ENCODE measurements at places on chromosomes 6 and 20. TPM values are rescaled to one million over a fixed set of nuclear protein-coding genes. Genes with fewer than 3 reads are reported as not detected.

The SPATS1 gene
- total RNA-seq = not detected

The IL20RA gene
- 1.1 TPM for total RNA-seq

The TSBP1 gene
- total RNA-seq = not detected

The NR2E1 gene
- total RNA-seq = not detected

The SLC24A3 gene
- total RNA-seq = not detected

The TBX18 gene
- total RNA-seq = 14.4 TPM

DNA sequence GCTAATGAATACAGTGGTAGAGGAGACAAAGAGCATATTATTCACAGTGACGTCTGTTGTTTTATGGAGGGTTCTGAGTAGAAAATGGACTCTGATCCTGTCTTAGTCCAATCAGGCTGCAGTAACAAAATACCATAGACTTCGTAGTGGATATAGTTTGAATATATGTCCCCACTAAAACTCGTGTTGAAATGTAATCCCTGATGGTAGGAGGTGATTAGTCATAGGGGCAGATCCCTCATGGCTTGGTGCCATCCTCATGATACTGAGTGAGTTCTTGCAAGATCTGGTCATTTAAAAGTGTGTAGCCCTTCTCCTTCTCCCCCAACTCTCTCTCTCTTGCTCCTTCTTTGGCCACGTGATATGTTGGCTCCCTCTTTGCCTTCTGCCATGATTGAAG, 82.5 kb downstream of the CD83 start:
- no peak for DNase-seq

DNA sequence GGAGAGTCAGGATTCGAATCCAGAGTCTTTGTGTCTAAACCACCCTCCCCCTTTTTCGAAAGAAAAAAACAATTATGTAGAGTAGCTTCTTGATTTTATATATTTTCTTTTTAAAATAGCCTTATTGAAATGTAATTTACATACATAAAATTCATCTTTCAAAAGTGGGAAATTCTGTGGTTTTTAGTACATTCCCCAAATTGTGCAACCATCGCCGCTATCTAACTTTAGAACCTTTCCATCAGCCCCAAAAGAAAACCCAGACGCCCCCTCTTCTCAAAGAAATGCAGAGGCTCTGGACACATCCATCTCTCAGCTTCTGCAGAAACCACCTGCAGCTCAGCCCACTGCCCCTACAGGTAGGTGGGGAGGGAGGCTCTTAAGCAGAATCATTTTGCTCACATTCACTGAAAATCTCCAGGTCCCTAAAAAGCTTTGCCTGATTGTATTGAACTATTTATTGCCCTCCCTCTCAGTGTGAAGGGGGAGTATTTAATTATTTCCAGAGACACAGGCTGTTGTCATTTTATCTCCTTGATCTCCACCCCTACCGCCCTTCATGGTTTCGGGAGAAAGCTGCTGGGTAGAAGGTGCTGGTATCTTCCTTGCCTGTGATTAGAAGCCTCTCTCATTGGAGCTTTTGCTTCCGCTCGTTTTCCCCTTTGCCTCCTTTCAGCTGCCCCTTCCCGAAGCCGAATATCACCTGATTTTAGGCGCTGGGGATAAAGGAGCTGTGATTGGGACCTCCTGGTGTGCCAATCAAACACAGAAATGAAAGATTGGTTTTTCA, 68.7 kb upstream of the KCNG1 start:
- no peak for DNase-seq

DNA sequence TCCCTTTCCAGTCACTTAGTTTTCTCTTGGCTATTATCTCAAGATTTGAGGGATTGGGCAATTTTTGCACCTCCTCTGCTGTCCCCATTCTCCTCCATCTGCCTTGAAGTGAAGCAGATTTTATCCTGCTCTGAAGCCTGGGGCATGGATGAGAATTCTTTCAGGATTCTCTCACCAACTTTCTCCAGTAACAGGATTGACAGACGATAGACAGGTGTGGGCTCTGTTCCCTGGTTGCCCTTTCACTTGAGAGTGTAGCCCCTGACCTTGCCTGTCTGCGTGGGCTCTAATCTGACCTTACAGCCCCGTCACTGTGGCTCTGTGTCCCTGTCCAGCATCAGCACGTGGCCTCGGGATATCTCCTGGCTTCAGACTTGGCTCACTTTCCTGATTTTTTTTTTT, 27.1 kb downstream of the CDYL start:
- no peak for DNase-seq

DNA sequence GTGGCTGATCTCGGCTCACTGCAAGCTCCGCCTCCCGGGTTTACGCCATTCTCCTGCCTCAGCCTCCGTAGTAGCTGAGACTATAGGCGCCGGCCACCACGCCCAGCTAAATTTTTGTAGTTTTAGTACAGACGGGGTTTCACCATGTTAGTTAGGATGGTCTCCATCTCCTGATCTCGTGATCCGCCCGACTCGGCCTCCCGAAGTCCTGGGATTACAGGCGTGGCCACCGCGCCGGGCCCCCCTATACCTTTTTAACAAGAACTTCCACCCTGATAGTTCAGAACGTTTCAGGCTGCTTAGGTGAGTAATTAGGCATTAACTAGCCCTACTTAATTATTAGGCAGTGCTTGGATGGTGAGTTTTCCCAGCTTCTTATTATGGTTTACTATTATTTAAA, 552.5 kb downstream of the BCKDHB start:
- no peak for DNase-seq

DNA sequence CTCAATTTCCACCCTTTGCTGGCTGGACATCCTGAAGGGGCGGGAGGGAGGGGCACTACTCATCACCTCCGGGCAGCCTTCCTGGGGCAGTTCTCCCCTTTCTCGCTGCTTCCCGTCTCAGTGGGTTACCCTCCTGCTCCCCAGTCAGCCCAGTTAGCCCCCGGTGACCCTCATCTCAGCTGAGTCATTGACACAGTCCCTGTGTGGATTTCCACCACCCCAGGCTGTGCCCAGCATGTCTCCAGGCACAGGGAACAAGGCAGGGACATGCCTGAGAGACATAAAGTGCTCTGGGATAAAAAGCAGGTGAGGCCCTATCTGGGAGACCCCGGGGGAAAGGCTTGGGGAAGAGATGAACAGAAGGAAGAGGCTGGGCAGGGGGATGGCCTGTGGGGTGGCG, 29.9 kb upstream of the HMGA1 start:
- DNase-seq = no peak

DNA sequence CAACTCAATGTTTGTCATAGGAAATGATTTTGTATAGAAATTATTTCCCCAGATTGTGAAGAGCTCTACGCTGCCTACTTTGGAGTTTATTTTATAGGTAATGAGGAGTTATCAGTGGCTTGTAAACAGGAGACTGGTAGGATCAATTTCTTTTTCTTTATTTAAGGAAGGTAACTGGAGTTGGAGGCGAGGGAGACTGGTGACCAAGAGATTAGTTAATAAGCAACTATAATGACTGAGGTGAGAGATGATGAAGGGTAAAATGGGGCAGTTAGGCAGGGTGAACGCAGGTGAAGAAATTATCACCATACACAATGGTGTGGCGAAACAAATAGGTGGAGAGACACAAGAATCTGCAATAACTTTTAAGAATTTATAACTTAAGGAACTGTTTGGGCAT, 100.2 kb downstream of the PRKN start:
- no peak for DNase-seq

- DNase-seq = no peak
These were observed 19.7 kb downstream of the CD40 start for GRCh38 chr20:46137816-46138215.

- no peak for DNase-seq
These were observed 109.0 kb downstream of the UNC5CL start for GRCh38 chr6:40930045-40930444.

DNA sequence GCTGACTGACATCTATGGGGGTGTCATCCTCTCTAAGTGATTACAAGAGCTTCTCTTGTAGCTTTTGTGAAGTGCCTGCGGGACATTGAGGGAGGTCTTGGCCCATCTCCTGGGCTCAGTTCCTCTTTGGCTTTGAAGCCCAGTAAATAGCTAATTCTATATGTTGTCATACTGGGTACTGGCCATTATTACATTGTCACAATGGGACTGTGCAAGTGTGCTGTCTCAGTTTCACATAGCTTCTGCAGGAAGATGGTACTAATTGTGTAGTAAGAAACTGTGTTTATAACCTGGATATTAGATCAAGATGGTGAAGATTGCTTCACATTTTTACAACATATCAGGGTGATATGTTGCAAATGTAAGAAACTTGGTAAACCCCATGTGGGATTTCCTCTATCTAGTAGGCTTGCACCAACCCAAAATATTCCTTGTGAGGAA, 19.9 kb downstream of the SPINT3 start:
- DNase-seq = no peak

DNA sequence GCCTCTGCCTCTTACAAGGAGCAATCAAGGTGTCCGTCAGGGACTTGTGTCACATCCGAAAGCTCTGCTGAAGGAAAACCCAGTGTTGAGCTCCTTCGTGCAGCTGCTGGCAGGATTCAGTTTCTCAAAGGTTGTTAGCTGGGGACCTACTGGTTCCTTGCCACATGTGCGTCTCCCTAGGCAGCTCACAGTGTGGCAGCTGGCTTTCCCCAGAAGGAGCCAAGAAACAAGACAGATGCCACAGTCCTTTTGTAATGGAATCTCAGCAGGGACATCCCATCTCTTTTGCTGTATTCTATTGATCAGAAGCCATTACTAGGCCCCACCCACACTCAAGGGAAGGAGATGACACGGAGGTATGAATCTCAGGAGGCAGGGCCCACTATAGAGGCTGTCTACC, 488.8 kb downstream of the CD83 start:
- no peak for DNase-seq

- DNase-seq = peak; percentile 83
These were observed at the start of gene CNKSR3 for GRCh38 chr6:154510144-154510905. TSS of gene CNKSR3 (minus strand) at chr6:154510685. CDS start at chr6:154510114, 571 bp downstream.

DNA sequence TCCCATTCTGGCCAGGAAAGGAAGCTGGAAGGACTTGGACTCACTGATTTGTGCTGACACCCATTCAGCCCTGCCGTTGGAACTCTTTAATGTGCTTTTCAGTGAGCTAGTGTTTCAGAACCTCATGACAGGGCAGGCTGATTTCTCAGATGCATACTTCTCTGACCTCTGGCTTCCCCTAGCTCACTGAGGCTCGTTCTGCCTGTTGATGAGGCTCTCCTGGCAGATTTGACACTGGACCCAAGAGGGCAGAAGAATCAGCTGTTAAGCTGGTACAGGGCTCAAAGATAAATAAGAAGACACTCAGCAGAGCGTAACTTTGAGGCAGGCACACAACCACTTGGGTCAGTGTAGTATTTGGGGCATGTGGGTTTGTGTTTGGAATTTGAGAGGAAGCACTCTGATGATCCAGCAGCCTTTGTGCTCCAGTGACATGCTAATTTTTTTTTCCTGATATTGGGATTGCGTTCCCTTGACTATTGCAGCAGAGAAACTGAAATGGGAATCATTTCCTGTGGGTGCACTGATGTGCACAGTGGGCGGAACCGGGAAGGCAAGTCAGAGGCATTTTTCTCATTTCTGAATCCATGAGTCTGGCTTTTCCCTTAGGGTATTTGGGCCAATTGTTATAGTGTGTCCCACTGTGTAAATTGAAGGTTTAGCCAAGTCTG, 80.2 kb downstream of the CARMIL1 start:
- no peak for DNase-seq

GRCh38 chr20:34089655-34090345, 22.2 kb downstream of the EIF2S2 start:
- no peak for DNase-seq

Data from HCT116 (cell line).